ENCODE measurements at places on chromosomes 2 and 18. TPM values are rescaled to one million over a fixed set of nuclear protein-coding genes. Genes with fewer than 3 reads are reported as not detected.

BOK gene
- 8.3 TPM for total RNA-seq

SIX2 gene
- total RNA-seq, result 0.10 TPM

NCKAP1 gene
- 133 TPM for total RNA-seq

EEF1B2 gene
- total RNA-seq, result 467 TPM

REG1B gene
- 10.2 TPM for total RNA-seq

TFPI gene
- total RNA-seq, result 8.8 TPM

DNA sequence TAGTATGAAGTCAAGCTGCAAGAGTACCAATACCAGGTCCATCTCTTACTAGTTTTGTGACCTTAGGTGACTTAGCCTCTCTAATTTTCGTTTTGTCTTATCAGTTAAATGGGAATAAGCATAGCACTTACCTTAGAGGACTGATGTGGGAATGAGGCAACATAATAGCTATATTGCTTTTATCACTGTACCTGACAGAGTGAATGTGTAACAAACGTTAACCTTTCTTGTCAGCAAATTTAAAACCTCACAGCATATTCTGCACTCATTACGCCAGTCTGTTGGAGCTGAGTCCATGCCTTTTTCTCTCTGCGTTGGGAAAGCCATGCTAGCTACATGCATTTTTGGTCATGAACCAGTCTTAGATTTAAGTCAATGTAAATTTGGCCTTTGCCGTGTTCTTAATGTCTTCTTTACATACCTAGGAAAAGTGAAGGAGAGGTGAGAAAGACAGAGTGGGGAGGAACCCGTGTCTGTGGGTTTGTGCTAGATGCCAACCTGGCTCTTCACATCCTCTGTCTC, at the start of gene IL36B:
TSS of gene IL36B (minus strand) at position 472 of the 522 bp plus-strand sequence.
- DNase-seq, result no peak

DNA sequence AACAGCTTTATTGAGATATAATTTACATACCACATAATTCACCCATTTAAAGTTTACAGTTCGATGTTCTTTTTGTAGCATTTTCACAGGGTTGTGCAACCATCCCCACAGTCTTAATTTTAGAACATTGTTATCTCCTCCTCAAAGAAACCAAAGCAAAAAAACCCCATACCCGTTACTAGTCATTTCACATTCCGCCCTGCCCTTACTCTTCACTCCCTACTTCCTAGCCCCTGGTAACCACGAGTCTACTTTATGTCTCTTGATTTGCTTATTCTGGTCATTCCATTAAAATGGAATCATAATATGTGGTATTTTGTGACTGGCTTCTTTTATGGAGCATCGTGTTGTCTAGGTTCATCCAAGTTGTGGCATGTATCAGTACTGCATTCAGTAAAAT, 137.7 kb downstream of the TANC1 start:
- no peak for DNase-seq

- no peak for DNase-seq
Measured at GRCh38 chr18:37544713-37545112, 20.9 kb downstream of the CELF4 start.

DNA sequence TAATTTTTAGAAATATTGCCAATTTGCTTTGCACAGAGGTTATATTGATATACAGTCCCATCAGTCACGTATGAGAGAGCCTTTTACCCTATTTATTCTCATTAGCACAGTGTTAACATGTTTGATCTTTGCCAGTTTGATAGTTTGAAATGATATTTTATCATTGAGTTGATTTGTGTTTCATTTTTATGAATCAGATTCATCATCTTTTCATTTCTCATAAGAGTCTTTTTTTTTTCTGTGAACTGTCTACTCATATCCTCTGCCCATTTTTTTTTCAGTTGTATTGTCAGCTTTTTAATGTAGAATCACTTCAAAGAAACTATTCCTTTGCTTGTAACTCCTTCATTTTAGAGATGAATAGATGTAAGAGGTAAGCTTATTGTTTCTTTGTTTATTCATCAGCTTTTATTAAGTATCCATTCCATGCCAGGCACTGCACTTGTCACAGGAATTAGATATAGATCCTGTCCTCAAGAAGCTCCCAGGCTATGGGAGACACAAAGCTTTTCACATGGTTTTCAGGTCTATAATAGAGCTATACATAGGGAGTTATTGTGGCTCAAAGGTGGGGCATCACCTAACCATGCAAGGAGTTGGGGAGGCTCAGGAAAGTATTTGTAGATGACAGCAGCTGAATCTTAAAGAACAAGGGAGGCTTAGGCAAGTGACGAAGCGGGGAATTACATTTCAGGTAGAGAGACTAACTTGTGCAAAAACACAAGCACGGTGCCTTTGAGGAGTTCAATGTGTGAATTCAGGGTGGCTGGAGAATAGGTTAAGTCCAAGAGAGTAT, 42.1 kb downstream of the CD28 start:
- no peak for DNase-seq

- DNase-seq, result no peak
Measured at GRCh38 chr2:127408807-127409099, 9.5 kb upstream of the PROC start.

GRCh38 chr18:10231220-10231619, 223.2 kb upstream of the APCDD1 start:
- no peak for DNase-seq

GRCh38 chr2:25341011-25341727, 556 bp downstream of the DNMT3A start:
- DNase-seq, result no peak

DNA sequence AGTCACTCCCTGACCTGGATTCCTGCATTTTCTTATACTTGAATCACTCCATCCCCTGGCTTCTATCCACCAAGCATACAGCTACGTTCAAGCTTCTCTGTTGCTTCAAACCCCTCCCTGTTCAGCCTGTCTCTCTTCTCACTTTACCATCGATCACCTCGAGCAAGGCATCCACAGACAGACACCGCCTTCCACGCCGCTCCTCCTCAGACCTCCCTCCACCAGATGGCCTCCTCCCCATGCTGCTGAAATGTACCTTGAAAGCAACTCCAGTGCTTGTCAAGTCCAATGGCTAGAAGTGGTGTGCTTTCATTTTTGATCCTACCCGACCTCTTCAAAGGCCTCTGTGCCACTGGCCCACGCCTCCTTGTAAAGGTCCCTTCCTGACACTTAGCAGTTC, 131.3 kb upstream of the ACAA2 start:
- no peak for DNase-seq

DNA sequence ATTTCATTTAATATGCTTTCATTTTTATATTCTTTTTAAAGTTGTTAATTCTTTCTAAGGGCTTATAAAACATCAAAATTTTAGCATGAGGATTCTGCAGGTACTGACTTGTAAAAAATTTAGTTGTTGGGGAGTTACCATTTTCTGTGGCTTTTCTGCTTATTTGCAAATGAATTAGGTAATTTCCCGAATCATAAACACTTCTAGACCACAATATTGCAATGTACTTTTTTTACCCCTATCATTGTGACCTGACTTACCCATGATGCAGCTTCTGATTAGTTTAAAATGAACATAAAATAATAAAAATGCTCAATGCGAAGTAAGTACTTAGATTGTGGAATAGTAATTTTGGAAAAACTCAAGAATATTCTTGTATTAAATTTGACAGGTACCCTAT, 11.4 kb downstream of the ARL6IP6 start:
- DNase-seq, result no peak

DNA sequence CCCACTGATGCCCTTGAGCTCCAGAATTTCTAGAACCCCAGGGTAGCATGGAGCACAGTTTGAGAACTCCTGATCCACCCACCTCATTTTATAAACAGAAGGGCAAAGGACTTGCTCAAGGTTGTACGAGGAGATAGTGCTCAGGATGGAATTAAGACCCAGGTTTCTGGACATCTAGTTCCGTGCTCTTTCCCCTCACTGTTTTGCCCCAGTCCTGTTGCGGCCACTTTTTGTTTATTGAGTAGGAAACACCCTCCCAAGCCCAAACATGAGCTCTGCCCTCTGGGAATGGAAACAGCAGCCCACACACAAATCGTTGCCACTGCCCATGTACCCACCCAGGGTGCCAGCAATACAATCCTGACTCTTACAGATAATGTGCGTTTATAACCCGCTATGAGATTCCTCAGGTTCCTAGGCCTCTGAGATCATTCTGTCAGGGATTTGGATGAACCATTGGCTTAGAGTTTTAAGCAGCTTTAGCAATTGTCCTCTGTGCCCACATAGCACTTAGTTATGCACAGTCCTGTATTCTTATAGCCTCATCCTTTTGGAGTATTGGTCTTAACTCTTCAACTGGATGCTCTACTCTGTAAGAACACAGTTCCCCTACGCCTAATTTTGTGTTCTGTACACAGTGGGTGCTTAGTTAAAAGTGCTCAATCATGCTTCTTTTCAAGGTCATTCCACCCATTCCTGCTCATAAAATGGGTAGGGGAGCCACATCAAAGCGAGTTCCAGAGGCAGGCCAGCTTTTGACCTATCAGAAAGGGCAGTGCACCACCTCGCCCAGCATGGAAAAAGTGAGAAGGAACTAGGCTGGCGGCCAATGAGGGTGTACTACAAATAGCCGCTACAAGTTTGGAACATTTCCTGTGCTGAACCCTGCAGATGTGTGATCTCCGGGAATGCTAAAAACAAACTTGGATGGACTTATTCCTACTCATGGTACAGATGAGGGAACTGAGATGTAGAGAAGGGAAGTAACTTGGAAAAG, 60.3 kb upstream of the IGFBP2 start:
- peak; percentile 24 for DNase-seq

GRCh38 chr2:137693534-137693933, 270.7 kb upstream of the HNMT start:
- DNase-seq, result no peak

- DNase-seq, result no peak
Measured at GRCh38 chr2:187233811-187234210, 214.2 kb downstream of the CALCRL start.

- no peak for DNase-seq
Measured at GRCh38 chr18:55483266-55483871, 104.6 kb downstream of the TCF4 start.

GRCh38 chr2:43136011-43136799, 90.2 kb downstream of the ZFP36L2 start:
- no peak for DNase-seq

- no peak for DNase-seq
Measured at GRCh38 chr2:184370954-184371353, 227.4 kb upstream of the ZNF804A start.

Measured in colonic mucosa (tissue), 4 donors.